ENCODE measurements at places on chromosomes 1 and 21. TPM values are rescaled to one million over a fixed set of nuclear protein-coding genes. Genes with fewer than 3 reads are reported as not detected.
A peak's percentile ranks its signal among the peaks of the same experiment; 100 is the strongest.

- DNase-seq, result no peak
These were observed 2.6 kb downstream of the CROCC start for GRCh38 chr1:16924216-16924918.

DNA sequence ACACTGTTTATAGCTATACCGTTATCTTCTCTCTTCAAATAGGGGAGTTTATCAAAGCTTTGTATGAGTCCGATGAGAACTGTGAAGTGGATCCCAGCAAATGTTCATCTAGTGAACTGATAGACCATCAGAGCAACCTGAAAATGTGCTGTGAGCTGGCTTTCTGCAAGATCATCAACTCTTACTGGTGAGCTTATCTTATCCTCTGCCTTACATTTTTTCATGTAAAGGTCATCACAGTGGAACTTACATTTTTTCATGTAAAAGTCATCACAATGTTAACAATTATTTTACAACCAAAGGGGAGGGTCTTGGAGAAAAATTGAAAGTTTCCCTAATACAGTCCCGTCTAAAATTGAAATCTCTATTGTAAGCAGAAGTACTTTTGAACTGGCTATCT is 45.2 kb downstream of the CLEC20A start:
- no peak for DNase-seq

GRCh38 chr1:53527368-53527767 is 68.2 kb downstream of the DMRTB1 start:
- no peak for DNase-seq

DNA sequence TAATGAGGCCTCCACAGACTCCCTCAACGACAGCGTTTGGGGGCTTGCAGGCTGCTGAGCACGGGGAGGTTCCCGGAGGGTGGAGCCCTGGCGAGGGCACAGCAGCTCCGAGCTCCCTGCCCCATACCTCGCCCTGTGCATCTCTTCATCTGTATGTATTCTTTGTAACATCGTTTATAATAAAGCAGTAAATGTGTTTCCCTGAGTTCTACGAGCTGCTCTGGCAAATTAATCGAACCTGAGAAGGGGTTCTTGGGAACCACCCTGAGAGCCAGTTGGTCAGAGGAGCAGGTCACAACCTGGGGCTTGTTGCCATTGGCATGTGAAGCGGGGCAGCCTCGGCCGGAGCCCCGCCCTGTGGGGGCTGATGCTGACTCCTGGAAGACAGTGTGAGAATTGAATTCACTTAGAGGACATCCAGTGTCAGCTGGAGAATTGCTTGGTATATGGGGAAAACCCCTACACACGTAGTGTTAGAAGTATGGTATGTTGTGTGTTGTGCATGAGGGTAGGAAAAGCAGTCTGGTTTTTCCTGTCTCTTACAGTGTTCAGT is 11.5 kb downstream of the SLC37A1 start:
- DNase-seq, result peak; percentile 46

DNA sequence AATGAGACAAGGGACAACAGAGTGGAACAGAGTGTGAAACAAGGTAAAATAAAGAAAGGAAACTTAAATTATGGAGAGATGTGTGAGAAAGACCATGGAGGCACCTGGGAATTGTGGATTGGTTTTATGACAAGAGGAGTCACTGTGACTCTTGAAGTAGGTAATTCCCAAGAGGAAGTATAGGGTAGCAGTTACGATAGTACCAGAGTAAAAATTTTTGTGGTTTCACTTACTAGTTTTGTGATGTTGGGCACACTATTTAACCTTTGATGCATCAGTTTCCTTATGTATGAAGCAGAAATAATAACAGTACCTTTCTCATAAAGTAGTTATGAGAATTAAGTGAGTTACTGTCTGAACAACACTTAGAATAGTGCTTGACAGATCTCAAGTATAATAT is 267.9 kb upstream of the DPYD start:
- no peak for DNase-seq

GRCh38 chr1:232483826-232484225 is 146.1 kb downstream of the SIPA1L2 start:
- no peak for DNase-seq

DNA sequence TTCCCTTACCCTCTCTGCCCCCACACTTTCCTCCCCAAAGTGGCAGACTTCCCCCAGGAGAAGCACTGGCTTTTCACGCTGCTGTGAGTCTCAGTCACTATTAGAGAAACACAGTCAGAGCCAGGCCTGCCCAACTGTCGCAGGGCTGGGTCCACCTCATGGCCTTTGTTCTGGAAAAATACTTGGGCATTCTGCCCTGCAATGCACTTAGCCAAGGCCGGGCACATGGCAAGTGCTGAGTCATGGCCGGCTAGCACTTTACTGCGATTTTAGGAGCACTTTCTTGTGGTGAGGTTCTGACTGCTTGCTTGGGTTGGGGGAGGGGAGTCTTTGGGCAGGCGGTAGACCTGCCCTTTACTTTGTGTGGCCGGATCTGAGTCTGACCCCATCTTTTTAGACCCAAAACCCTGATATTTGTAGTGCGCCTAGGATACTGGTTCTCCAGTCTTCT is 7.7 kb downstream of the EPHX1 start:
- peak; percentile 82 for DNase-seq

DNA sequence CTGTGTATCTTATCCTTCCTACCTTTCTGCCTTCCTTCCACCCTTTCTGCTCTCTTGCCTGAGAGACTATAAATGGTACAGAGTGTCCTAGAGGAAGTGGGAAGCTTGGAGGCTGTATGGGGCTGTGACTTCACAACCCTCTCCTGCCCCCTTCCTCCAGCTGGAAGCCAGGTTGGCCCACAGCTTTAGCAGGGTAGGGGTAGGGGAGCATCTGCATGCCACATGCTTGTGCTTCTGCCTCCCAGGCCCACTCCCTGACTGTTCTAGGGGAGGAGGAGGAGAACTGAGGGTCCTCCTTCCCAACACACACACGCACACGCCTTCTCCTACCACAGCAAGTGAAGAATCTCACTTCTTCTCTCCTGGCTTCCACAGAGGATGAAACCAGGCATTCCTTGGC is 3.9 kb upstream of the SLC27A3 start:
- DNase-seq, result no peak

DNA sequence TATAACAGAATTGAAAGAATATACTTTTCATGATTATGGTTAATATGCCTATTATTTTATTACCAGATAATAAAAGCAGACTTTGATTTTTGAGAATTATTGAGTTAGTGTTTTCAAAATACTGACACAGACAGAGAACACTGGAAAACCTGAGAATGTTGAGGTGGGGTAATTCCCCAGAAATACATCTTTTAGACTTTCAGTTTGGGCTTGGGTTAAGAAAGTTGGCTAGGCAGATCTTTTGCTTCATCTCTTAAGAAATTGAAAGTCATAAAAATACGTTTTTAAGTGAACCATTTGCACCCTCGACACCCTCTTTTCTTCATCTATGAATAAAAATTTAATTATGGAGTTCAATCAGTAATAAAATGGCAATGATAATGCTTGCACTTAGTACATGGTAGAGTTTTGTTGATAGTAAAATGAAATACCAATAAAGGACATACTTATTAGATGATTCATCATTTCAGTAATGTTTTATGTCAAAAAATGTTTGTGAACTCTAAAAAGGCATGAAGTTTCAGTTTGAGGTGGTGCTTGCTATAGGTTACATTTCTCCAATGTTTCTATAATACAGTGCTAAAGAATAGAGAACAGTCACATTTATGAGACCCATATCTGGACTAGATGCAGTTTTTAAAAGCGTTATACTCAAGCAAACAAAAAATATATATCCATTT is 1.9 kb upstream of the SAMSN1 start:
- no peak for DNase-seq

GRCh38 chr1:198462365-198463019 is 78.0 kb downstream of the ATP6V1G3 start:
- no peak for DNase-seq

DNA sequence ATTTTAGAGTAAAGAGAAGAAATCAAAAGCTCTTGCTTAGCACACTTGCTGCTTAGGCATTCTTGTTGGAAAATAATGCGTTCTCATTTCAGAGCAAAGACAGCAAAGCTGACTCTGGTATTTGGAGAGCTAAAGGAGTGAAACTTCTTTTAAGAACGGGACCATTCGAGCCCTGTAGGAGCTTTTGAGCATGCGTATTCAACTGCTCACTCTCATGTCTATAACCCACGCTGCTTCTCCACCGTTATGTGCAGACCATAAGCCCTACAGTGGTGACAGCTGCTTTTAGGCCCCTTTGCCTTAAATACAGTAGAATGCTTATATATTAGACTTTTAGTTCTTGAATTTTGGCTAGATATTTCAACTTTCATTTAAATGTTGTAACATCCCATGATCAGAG is 214.2 kb upstream of the CACYBP start:
- no peak for DNase-seq

GRCh38 chr1:179779645-179780272 is 36.7 kb downstream of the FAM163A start:
- DNase-seq, result no peak

- DNase-seq, result no peak
These were observed 42.2 kb upstream of the KCNE1 start for GRCh38 chr21:34554227-34554626.

ANKRD35 gene
- 0.77 TPM for total RNA-seq

RHBG gene
- not detected for total RNA-seq

AK5 gene
- total RNA-seq, result not detected

RNF187 gene
- total RNA-seq, result 13.2 TPM

GNG12 gene
- total RNA-seq, result 122 TPM

HUNK gene
- total RNA-seq, result 8.8 TPM

LCE3E gene
- not detected for total RNA-seq
